ENCODE measurements at places on chromosomes 12 and 14. TPM values are rescaled to one million over a fixed set of nuclear protein-coding genes. Genes with fewer than 3 reads are reported as not detected.

DNA sequence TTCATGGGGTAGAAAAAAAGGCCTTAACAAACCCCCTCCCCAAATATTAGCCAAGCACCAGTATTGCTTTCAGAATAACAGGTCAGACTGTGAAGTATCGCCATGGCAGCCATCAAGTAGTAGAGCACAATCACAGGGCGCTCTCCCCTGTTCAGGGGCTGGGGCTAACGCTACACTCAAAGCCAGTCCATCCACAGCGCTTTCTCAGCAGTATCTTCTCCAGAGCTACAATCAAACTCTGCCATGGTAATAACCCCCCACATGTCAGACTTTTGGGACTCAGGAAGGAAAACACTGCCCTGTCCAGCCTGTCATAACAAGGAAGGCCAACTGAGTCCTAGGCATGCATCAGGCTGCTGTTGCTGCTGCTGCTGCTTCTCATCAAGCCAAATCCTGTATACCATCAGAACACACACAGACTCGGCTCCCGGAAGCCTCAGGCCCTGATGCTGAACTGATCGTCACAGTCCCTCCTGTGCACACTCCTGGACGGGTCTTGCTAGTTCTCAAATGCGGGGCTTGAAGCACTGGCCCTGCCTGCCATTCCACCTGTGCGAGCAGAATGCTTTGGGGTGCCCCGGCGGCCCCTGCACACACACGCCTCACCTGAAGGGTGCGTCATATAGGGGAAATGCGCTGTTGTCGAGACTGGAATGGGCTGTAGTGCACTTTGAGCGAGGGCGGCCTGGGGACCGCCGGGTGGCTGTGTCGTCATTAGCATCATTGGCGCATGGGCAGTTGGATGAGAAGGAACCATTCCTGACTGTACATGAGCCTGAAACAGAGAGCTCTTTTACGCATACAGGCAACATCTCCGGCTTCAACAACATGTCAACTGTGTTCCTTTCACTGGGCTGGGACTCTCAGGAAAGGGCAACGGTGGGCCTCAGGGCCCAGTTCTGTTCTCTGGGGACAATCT, 47.6 kb downstream of the SH2B3 start:
- DNase-seq: no peak

GRCh38 chr12:106994579-106995220, 7.8 kb upstream of the MTERF2 start:
- DNase-seq: peak; percentile 56

- no peak for DNase-seq
Observed at GRCh38 chr14:104249089-104249488, 110.7 kb downstream of the KIF26A start.

The CCDC38 gene
- total RNA-seq: 0.07 TPM

DNA sequence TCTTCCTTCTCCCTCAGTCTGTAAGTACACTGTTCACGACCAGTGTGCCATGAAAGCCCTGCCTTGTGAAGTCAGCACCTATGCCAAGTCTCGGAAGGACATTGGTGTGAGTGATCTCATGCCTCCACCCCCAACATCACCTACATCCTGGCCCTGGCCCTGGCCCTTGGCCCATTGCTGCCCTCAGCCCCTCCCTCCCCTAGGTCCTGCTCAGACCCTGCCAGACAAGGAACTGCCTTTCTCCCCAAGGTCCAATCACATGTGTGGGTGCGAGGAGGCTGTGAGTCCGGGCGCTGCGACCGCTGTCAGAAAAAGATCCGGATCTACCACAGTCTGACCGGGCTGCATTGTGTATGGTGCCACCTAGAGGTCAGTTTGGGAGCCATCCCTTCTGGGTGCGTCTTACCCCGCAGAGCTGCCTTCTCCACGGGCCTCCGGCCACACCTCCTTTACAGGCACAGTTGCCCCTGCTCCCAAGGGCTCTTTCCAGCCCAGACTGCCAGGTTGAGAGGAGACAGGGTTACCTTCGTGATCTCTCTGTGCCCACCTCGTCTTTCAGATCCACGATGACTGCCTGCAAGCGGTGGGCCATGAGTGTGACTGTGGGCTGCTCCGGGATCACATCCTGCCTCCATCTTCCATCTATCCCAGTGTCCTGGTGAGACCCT, 9.2 kb downstream of the DGKA start:
- peak; percentile 56 for DNase-seq

- no peak for DNase-seq
Observed at GRCh38 chr14:87934185-87934584, 58.8 kb downstream of the GALC start.

- peak; percentile 7 for DNase-seq
Observed at GRCh38 chr12:15592934-15593333, 196.3 kb downstream of the EPS8 start.

The NUAK1 gene
- total RNA-seq: 96.1 TPM

Measured in astrocyte (in vitro differentiated cells and primary cell).